ENCODE measurements at places on chromosomes 1 and 21.

DNA sequence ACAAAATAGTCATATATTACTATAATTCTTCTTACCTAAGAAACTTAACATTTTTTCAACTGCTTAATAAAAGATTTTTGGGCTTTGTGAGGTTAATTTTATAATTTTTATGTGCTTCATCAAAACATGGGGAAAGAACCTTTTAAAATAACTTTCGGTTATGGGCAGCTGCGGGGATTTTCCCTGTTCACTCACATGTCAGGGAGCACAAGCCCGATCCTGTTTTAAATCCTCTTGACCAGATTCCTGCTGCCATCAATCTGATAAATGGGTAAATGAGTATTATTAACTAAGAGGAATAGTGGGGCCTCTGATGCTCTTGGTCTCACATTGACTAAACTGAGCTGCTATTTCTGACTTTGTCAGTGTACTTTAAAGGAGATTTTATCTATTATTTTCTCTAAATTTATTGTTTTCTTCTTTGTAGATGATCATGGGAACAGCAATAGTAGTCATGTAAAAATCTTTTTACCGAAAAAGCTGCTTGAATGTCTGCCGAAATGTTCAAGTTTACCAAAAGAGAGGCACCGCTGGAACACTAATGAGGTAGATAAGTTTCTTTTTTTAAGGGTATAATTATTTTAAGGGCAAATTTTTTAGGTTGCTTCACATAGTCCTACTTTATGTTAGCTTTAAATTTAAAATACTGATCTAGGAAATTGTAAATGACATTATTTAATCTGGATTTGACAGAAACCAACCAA lies 39.6 kb downstream of the CAMTA1 start:
- no peak for DNase-seq

GRCh38 chr1:31943546-31944184 lies 5.5 kb upstream of the PTP4A2 start:
- DNase-seq = no peak

DNA sequence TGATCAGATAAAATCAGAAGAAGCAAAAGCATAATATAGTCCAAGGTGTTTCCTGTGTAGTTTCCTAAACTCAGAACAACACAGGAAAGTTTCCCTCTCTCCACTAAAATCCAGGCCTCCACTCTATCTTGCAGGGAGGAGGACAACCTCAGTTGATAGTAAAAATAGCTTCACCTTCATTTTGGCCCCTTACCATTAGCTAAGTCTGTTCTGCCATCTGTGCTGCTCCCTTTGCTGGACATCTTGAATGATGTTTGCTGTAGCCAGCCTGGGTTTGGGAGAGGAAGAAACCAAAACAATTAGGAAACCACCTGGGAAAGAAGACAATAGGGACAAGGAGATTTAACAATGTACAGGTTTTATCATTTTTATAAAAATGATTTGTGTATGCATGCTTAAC lies 18.6 kb downstream of the DCAF8 start:
- DNase-seq = no peak

DNA sequence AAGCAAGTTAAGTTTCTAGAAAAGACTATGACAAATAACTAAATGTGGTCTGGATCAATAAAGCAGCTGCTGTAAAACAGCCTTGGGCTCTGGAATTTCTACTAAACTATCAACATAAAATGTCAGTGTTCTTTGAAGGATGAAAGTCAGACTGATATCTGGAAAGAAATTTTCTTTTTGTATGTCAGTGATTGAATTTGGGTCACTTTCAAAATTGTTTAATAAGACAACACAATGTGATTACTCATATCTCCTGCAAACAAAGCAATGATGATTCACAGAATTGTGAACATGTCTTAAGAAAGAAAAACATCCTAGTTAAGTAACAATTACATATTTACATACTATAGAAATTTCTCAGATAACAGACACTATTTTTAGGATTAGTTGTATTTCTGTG lies 826.4 kb downstream of the PLA2G4A start:
- no peak for DNase-seq

- DNase-seq = no peak
Measured at GRCh38 chr21:42807938-42808613, 71.3 kb downstream of the WDR4 start.

GRCh38 chr1:6471086-6471969 lies 5.4 kb upstream of the TNFRSF25 start:
- no peak for DNase-seq

DNA sequence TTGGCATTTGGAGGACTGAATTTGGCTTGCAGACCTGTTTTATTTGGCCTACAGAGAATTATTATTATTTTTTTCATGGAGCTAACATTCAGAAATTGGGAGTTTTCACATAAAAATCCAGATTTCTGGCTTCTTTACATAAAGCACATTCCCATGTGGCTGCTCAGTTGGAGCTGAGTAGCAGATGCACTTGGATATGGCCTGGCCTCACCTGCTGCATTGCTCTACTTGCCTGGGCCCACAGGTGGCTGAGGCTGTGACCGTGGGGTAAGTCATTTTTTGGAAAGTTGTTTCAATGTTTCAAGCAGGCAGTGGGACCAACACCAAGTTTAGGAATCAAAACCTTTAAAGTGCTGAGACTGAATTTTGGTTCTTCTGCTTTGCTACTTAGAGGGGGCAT lies 56.7 kb downstream of the GADD45A start:
- no peak for DNase-seq

- DNase-seq = no peak
Measured at GRCh38 chr1:204196068-204196795, at the start of gene KISS1. Gene KISS1 (minus strand): TSS chr1:204196491. CDS start chr1:204192876, 3,615 bp downstream.

DNA sequence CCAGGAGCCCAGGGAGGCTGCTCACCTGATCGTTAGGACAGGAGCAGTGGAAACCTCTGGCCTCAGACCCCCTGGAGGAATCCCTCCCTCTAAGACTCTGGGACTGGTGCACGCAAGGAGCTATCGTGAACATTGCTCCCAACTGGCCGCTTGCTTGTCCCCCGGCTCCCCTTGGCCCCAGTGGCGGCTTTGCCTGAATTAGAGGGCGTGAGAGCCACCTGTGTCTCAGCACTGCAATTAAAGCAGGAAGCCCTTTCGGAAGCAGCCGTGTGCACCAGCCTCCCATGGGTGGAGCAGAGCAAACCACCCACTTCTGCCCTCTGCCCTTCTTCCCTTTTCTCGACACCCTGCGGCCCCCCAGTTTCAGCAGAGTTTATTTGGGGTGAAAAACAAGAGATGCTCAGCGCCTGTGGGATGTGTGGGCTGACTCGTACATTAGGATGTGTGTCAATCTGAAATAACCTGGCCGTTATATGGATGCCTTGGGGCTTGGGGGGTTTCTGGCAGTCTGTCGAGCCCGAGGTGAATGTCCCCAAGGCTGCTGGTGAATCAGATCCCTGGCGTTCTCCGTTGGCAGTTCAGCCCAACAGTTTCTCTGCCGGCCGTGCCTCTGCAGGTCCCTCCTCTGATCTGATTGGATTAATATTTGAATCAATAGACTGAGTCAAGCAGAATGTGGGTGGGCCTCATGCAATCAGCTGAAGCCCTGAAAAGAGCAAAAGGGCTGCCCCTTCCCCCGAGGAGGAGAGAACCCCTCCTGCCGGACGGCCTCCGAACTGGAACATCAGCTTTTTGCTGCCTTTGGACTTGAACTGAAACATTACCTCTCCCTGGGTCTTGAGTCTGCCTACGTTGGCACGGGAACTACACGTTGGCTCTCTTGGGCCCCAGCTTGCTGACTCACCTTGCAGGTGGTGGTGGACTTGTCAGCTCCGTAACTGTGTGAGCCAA lies 7.3 kb upstream of the UMODL1 start:
- peak; percentile 45 for DNase-seq

DNA sequence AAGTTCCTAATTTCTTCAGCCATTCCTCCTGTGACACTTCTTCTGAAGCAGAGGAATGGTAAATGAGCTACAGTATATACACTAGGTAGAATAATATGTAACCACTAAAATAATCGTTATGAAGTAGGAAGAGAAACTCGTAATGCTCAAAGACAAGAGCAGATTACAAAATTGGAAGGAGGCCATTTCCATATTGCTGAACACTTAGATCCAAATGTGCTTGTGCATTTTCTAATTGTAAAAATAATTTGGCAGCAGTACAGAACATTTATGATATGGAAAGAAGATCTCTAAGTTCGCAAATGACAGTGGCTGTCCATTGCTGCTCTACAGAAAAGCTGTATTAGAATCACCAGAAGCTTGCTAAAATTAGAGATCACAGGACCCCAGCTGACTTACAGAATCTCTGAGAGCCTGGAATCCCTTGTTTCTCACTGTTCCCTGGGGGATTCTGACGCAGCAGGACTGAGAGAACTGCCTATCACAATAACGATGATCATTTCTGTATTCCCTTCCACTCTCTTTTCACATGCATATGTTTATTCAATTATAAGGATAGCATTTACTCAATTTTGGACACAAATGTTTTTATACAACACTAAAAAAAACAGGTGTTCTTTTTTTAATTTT lies 242.1 kb downstream of the OMA1 start:
- no peak for DNase-seq

GRCh38 chr1:173871091-173871490 lies 2.9 kb downstream of the ZBTB37 start:
- no peak for DNase-seq

DNA sequence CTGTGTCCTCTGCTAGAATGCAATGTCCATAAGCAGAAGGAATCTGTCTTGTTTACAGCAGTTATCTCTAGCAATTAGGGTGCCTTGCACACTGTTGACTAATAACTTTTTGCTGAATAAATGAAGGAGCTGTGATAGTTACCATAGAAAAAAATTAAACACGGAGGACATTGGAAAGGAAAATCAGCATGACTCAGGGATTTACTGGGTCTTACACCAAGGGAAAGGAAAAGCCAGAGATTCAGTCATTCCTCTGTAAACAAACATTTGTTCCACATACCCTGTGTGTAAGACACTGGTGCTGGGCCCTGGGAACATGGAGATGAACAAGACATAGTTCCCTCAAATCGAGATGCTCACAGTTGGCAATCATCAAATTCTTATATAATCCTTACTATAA lies 183.3 kb downstream of the PTGER3 start:
- DNase-seq = no peak

Measured in stimulated activated CD4-positive, alpha-beta T cell treated with anti-CD3 and anti-CD28 coated beads, Interleukin-12 subunit alpha, Interleukin-12 subunit beta, amount 100 ng/mL, for 4 hours (primary cell).